Myometrial cell (primary cell): ENCODE measurements at places on chromosomes 2 and 18. TPM values are rescaled to one million over a fixed set of nuclear protein-coding genes. Genes with fewer than 3 reads are reported as not detected.

Gene ATOH8
- total RNA-seq = 1.2 and 7.4 TPM in 2 replicates

Gene MORN2
- 25.7 and 29.8 TPM in 2 replicates for total RNA-seq

Gene HOXD12
- total RNA-seq = not detected in 2 replicates

Gene SRD5A2
- not detected in 2 replicates for total RNA-seq

Gene ALK
- total RNA-seq = not detected in 2 replicates

Gene IL36RN
- not detected in 2 replicates for total RNA-seq

Gene COL6A3
- 1,153 and 1,391 TPM in 2 replicates for total RNA-seq

Gene PXDN
- total RNA-seq = 176 and 181 TPM in 2 replicates

Gene KCNIP3
- 4.6 and 11.0 TPM in 2 replicates for total RNA-seq

Gene CXCR1
- total RNA-seq = not detected in 2 replicates

Gene RSAD2
- not detected in 2 replicates for total RNA-seq

Gene M1AP
- not detected in 2 replicates for total RNA-seq

Gene SATB2
- total RNA-seq = 1.2 and 1.9 TPM in 2 replicates

Gene PPP1R1C
- 0.29 TPM in 1 of 2 replicates, not detected in the other for total RNA-seq

Gene UGT1A8
- not detected in 2 replicates for total RNA-seq
